ENCODE measurements at places on chromosomes 2 and 18.

DNA sequence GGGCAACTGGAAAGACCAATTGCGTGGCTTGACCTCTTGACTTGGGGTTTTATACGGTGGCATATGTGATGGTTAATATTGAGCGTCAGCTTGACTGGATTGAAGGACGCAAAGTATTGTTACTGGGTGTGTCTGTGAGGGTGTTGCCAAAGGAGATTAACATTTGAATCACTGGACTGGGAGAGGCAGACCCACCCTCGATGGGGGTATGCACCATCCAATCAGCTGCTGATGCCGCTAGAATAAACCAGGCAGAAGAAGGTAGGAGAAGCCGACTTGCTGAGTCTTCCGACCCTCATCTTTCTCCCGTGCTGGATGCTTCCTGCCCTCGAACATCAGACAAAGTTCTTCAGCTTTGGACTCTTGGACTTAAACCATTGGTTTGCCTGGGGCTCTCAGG lies 34.2 kb upstream of the YPEL5 start:
- DNase-seq, result no peak

DNA sequence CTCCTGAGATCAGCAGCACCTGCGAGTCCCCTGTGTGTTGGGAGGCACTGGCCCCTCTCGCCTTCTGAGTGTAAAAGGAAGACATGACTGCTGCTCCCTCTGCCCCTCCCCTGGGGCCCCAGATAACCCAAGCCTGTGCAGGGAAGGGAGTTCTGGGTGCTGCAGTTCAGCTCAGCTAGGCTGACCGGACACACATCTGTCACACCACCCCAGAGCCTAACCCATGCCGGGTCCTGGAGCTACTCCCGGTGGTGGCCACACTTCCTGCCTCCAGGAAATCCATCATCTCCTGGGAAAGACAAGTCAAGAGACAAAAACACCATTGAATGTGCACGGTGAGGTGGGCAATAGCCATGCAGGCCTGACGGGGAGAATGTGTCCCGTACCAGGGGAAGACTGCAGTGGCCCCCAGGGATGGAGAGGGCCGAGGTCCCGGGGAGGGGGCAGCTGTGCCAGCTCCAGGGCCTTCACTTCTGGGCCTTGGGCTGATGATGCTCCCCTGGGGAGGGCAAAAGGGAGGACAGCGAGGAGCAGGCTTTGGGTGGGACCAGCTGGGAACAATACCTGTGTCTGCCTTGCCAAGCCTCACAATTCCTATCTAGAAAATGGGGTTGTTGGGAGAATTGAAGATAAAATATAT lies 210.6 kb downstream of the TFCP2L1 start:
- no peak for DNase-seq

DNA sequence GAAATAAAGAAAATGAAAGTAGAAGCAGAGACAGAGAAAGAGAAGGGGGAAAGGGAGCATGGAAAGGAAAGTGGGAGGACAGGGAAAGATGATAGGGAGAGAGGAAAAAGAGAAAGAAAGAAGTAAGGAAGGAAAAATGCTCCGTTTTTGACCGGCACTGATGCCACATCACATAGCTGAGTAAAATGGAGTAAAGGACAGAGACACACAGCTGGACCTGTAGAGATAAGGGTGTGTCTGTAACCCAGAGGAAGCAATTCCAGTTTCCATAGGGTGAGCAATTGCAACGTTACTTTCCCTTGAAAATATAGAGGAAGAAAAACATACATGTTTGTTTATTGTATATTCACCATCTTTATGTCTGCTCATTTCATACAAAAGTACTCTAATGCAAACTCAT lies 1866.9 kb upstream of the PIK3C3 start:
- no peak for DNase-seq

GRCh38 chr2:58131191-58132011 lies 84.8 kb downstream of the VRK2 start:
- DNase-seq, result peak; percentile 82

GRCh38 chr2:71530641-71531332 lies 77.4 kb downstream of the DYSF start:
- DNase-seq, result peak; percentile 39

DNA sequence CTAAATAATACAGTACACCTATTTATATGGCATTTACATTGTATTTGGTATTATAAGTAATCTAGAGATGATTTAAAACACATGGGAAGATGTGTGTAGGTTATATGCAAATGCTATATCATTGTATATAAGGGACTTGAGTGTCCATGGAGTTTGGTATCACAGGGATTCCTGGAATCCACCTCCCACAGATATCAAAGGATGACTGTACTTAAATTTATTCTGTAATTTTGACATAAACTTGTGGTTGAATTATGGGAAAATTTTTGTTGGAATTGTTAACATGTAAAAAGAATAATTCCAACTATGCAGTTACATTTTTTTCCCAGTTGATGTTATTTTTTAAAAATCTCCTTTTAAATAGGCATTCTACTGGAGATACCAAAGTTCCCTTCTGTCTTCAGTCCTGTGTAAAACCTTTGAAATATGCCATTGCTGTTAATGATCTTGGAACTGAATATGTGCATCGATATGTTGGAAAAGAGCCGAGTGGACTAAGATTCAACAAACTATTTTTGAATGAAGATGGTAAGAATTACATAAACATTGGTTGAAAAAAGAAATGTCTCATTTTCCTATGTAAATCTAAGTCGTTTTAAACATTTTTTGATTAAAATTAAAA lies 24.1 kb downstream of the GLS start:
- DNase-seq, result no peak

GRCh38 chr2:70679259-70679658 lies 88.7 kb downstream of the ADD2 start:
- DNase-seq, result no peak

Data from pons (tissue), 1 donor.